ENCODE measurements at places on chromosomes 11 and 22.

DNA sequence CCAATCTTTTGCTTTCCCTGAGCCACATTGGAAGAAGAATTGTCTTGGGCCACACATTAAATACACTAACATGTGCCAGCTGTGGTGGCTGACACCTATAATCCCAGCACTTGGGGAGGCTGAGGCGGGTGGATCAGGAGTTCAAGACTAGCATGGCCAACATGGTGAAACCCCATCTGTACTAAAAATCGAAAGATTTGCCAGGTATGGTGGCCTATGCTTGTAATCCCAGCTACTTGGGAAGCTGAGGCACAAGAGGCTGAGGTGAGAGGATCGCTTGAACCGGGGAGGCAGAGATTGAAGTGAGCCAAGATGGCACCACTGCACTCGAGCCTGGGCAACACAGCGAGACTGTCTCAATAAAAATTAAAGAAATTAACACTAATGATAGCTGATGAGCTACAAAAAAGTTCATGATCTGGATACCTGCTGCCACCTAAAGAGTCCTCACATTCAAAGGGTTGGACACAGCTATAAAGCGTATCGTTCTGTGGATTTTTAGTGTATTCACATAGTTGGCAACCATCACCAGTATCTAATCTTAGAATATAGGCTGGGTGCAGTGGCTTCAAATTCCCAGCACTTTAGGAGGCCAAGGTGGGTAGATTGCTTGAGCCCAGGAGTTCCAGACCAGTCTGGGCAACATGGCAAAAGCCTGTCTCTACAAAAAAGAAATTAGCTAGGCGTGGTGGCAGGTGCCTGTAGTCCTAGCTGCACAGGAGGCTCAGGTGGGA lies 3.4 kb upstream of the LDHC start:
- DNase-seq: no peak

DNA sequence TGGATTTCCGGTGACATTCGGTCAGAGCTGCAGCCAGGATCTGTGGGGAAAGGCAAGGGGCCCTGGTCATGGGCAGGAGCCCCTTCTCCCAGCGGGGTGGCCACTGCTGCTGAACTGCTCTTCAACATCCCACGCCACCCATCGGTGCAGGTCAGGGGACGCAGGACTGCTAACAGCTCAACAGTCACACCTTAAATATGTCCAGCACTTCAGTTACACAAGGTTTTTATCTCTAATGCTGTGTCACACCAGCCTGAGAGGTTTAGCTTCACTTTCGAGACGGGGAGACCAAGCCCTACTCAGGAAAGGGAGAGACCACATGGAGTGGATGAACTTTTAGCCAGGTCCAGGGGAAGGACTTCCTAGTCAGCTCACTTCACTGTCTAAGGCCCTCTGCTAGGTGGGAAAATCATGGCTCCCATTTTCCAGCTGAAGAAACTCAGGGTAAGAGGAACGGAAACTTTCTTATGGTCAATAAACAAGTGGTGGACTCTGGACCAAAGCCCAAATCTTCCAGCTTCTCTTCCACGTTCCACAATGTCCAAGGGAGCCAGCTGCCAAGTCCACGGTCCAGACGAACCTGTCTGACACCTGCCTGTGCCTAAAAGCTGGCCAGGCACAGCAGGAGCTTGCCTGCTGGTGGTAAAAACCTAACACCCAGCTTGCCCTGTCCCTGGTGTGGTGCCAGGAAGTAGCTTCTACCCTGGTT lies 21.0 kb upstream of the CHADL start:
- no peak for DNase-seq

GRCh38 chr11:128804481-128804880 lies 62.6 kb downstream of the KCNJ1 start:
- no peak for DNase-seq

- no peak for DNase-seq
These were observed 16.9 kb downstream of the CLMP start for GRCh38 chr11:123178186-123178585.

GRCh38 chr11:1549338-1550330 lies 22.4 kb downstream of the DUSP8 start:
- no peak for DNase-seq

Data from HEK293T (cell line).